LHCN-M2 (cell line): ENCODE measurements at places on chromosomes 13 and 19. TPM values are rescaled to one million over a fixed set of nuclear protein-coding genes. Genes with fewer than 3 reads are reported as not detected.

The LMTK3 gene
- 0.06 and 0.13 TPM in 2 replicates for total RNA-seq

The FBN3 gene
- not detected in 2 replicates for total RNA-seq

The PGLYRP1 gene
- not detected in 2 replicates for total RNA-seq

The KXD1 gene
- total RNA-seq: 136 and 148 TPM in 2 replicates

The DIAPH3 gene
- total RNA-seq: 30.2 and 33.6 TPM in 2 replicates

The PROZ gene
- not detected in 2 replicates for total RNA-seq

The DCLK1 gene
- total RNA-seq: 1.9 and 3.1 TPM in 2 replicates

The CACNG7 gene
- 0.13 and 0.23 TPM in 2 replicates for total RNA-seq

The PTPRH gene
- 0.19 and 0.29 TPM in 2 replicates for total RNA-seq

The HNRNPUL1 gene
- 153 and 159 TPM in 2 replicates for total RNA-seq
